Stimulated activated CD8-positive, alpha-beta memory T cell treated with anti-CD3 and anti-CD28 coated beads, Interleukin-12 subunit alpha, Interleukin-12 subunit beta, amount 100 ng/mL, for 4 hours (primary cell): ENCODE measurements at places on chromosomes 1 and 21.
A peak's percentile ranks its signal among the peaks of the same experiment; 100 is the strongest.

GRCh38 chr1:146039844-146040194, 18.3 kb upstream of the HJV start:
- DNase-seq = no peak

DNA sequence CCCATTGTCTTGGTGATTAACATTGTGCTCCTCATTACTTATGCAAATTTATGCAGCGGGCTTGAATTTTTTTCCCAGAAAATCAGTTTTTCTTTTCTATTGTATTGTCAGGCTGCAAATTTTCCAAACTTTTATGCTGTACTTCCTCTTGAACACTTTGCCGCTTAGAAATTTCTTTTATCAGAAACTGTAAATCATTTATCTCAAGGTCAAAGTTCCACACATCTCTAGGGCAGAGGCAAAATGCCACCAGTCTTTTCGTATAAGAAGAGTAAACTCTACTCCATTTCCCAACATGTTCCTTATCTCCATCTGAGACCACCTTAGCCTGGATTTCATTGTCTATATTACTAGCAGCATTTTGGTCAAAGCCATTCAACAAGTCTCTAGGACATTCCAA, 113.9 kb upstream of the OLFM3 start:
- DNase-seq = no peak

DNA sequence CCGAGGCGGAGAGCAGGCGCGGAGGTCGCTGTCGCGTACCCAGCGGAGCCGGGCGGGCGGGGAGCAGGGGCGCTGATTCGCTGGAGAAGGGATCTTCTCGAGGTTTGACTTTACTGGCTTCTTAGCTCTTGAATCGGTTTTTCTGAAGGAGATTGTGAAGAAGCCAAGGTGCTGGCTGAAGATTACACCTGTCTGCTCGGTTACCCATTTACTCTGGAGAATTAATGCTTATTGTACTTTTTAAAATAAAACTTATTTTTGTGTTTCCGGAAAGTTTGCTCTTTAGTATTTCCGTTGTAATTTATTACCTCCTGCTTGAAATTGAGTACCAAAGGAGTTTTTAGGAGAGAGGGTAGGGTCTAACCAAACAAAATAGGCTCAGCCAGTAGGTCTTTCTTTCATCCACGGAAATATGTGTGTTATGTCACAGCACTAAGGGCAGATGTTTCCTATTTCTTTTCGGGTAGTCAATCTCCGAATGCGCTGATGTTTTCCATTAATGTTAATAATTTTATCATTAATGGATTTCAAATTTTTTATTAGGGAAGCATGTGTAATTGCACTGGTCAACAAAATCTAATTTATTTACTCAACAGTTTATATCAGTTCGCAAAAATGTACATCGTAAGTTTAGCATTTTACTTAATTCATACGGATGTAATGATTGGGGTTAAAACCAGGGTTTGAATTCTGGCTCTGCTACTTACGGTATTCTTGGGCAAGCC, 510 bp upstream of the GNG5 start:
- no peak for DNase-seq

DNA sequence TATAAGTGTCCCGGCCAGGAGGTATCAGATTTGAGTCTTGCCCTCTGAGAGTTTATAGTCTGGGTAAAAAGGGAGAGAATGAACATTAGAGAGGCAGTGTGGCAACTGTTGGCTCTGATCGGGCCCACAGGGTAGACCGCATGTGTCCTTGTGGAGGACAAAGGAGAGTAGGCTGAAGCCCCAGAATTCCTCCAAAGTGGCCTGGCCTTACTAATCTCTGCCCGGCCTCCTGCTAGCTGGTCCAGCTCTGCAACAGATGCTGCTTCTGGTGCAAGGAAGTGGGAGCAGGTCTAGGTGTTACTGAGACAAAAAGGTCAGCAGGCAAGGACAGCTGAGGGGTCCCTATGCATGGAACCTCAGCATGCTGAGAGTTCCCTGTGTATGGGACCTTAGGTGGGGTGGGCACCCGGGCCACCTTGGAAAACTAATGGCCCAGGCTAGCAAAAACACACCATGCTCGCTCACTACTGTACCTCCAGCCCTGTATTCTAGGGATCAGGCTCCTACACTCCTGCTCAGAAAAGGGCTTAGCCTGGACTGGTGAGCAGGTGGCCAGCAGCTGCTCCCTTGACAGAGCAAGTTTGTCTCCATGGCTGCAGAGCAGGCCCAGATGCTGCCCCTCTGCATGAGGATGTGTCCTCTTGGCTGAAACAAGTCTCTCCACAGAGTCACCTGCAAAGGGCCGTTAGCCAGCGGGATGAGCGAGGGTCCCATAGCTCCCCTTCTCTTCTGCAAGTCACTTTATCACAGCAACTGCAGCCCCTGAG, 30.3 kb upstream of the RGS16 start:
- no peak for DNase-seq

GRCh38 chr1:1564268-1564667, 10.4 kb downstream of the SSU72 start:
- DNase-seq = no peak

DNA sequence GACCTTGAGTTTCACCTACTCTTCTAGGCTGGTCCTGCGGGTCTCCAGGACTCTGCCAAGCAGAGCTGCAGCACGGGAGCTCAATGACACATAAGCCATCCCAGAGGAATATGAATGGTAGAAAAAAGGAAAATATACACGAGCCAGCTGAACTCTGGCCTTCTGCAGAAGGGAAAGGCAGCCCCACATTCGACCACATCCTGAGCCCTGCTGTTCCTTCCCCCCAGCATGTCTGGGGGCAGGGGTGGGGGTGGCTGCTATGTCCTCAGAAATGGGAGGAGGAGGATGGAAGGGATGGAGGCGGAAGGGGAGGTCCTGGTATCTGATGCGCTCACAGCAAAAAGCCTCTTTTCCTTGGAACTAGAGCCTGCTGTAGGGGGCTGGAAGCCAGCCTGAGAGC, 12.1 kb upstream of the KDF1 start:
- DNase-seq = no peak

GRCh38 chr1:30375156-30375555, 348.2 kb downstream of the MATN1 start:
- DNase-seq = no peak

GRCh38 chr1:59814180-59814900, 409 bp upstream of the HOOK1 start:
- peak; percentile 77 for DNase-seq

DNA sequence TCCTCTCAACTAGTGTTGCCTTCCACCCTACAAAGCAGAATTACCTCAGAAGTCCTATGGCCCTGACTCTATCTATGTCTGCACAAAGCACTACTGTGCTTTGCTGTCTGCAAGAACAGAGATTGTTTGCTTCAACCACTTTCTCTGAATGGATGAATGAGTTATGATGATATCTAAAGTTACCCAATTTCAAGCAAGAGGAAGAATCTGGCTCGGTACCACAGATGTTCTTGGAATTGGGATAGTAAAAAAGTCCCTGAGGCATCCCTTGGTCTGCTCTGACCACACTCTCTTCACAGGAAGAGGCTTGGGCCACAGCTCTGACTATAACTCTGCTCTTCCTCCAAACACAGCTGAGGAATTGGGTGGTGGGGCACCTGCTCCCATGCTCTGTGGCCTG, 31.2 kb downstream of the MTARC1 start:
- no peak for DNase-seq

DNA sequence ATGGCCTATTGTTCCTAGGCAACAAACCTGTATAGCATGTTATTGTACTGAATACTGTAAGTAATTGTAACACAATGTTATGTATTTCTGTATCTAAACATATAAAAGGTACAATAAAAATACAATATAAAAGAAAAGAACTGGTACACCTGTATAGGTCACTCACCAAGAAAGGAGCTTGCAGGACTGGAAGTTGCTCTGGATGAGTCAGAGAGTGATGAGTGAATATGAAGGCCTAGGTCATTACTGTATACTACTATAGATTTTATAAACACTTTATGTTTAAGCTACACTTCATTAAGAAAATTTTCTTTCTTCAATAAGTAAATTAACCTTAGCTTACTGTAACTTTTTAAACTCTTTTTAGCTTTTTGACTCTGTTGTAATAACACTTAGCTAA, 559.9 kb downstream of the PLPP3 start:
- DNase-seq = no peak

GRCh38 chr1:247175458-247175857, 3.6 kb upstream of the ZNF124 start:
- no peak for DNase-seq
